ENCODE measurements at places on chromosomes 1 and 21.

DNA sequence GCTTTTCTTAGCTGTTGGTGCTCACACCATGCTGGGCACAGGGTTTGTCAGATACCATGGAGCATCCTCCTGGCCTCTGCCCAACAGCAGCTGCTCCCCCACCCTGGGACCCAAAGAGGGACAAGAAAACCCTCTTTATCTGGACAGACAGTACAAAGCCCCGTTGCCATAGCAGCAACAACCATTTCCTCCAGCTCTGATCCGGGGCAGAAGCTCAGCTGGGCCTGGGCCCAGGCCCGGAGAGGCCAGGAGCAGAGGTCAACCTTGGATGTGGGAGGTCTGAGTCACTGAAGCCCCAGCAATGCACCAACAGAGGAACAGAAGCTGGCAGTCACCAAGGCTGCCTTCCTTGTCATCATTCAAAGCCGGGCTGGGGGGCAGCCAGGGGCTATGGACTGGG lies 228.4 kb upstream of the POU3F1 start:
- no peak for DNase-seq
- H3K27me3 ChIP-seq = peaks cover 74% of the 10 kb centered on the region
- no peak overlapping the region for H3K27ac ChIP-seq
- no peaks in the 10 kb centered on the region for H3K4me1 ChIP-seq

GRCh38 chr1:119987112-119987511 lies 82.3 kb downstream of the NOTCH2 start:
- no peak overlapping the region for H3K27ac ChIP-seq
- H3K4me1 ChIP-seq = peaks cover 18% of the 10 kb centered on the region
- no peaks in the 10 kb centered on the region for H3K27me3 ChIP-seq
- H3K36me3 ChIP-seq = peaks cover 5% of the 10 kb centered on the region
- DNase-seq = no peak

DNA sequence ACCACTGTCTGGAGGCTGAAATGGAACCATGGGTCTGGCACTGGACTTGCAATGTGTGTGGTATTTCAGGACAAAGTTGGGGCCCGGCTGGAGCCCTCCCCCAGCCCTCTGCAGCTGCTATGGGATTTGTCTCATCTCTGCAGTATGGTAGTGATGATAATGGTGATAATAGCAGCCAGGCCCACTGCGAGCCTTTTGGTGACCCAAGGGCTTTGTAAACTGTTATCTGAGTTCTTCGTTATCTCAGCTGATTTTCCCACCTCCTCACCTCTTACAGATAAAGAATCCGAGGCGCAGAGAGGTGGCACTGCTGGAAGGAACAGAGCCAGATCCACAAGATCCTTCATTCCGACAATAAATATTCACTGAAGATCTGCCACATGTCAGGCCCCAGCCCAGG lies 11.7 kb upstream of the WNT4 start:
- peaks cover 16% of the 10 kb centered on the region for H3K27me3 ChIP-seq
- no peaks in the 10 kb centered on the region for H3K36me3 ChIP-seq
- peaks cover 13% of the 10 kb centered on the region for H3K4me1 ChIP-seq
- H3K4me3 ChIP-seq = no peak overlapping the region

GRCh38 chr1:55230659-55231058 lies 15.5 kb upstream of the USP24 start:
- H3K27me3 ChIP-seq = no peaks in the 10 kb centered on the region
- H3K4me1 ChIP-seq = peaks cover 17% of the 10 kb centered on the region
- no peak overlapping the region for H3K27ac ChIP-seq
- no peak for DNase-seq
- H3K4me3 ChIP-seq = no peak overlapping the region

GRCh38 chr21:26138615-26139257 lies 31.8 kb downstream of the APP start:
- H3K27ac ChIP-seq = peak overlapping the region; percentile 69
- H3K36me3 ChIP-seq = peaks cover 26% of the 10 kb centered on the region
- H3K4me3 ChIP-seq = no peak overlapping the region
- H3K4me1 ChIP-seq = peaks cover 43% of the 10 kb centered on the region
- no peak for DNase-seq
